Activated CD8-positive, alpha-beta memory T cell treated with anti-CD3 and anti-CD28 coated beads, Interleukin-2, amount 50 U/mL, for 4 hours (primary cell): ENCODE measurements at places on chromosomes 11 and 22.
A peak's percentile ranks its signal among the peaks of the same experiment; 100 is the strongest.

- no peak for DNase-seq
Measured at GRCh38 chr11:35282221-35282882, 137.0 kb downstream of the SLC1A2 start.

GRCh38 chr11:69913591-69914285 is 94.5 kb upstream of the FGF3 start:
- peak; percentile 6 for DNase-seq

DNA sequence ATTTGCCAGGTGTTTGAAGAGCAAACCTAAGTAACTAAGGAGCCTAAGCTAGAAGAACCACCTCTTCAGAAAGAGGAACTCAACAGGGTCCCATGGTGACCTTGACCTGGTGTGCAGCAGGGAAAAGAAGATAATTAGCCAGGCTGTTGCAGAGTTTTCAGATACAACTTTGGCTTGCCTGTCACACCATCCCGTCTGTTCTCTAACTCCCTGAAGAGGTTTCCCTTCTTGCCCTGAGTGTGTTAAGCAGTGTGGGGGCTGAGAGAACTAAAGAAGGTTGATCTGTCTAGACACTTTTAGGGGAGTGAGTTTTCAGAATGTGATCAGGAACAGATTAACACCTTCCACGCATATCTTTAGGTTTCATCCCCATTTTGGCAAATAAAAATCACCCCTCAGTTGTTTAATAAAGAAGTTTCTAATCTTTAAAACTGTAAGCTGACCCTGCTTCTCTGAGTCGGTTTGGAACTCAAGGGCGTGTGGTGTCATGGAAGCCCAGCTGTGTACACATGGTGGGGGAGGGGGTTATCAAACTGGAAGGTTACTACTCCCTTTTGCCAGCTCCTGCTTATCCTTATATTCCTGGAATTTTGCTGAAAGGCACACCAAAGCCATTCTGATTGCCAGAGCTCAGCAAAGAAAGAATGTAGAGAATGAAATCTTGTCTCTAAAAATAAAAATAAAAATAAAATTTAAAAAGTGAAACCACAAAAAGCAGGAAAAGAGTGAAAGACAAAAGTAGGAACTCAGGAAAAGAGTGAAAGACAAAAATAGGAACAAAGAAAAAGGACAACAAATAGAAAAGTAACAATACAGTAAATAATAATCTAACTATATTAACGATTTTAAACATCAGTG is 70.2 kb downstream of the DBX1 start:
- no peak for DNase-seq

DNA sequence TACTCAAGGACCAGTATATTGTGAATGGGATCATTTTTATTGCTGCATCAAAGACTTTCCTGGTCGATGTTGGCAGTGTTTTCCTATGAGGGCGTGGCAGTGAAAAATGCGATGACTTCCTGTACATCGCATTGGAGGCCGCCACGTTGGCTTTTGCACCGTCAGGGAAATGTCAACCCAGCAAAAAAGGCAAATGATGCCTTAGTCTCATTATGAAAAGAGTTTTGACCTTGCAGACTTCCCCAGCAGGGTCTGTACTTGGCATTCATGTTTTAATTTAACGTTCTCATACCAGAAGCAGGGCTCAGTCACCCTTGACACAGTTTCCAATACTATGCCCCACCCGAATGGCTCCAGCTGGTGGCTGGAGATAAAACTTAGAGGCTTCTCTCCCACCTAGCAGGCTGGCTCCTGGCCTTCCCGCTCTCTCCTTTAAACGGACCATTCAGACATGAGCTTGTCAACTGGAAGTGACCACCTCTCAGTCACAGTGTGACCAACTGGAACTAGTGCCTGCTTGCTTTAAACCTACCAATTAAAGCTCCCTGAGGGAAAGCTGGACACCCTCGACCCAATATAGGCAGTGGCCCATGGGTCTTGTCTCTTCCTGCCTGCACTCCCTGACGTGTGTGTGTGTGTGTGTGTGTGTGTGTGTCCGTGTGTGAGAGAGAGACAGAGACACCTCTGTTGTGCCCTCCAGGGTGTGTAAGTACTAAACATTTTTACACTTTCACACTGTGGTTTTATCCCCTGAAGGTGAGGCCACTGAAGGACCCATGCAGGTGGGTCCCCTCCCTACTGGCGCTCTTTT is 8.7 kb upstream of the GDPD5 start:
- DNase-seq, result no peak
